Activated naive CD8-positive, alpha-beta T cell treated with anti-CD3 and anti-CD28 coated beads, Interleukin-2, amount 10 ng/mL, durations not matched to agents 7 days and 5 days (primary cell): ENCODE measurements at places on chromosomes 16 and 17. TPM values are rescaled to one million over a fixed set of nuclear protein-coding genes. Genes with fewer than 3 reads are reported as not detected.

CES3 gene
- total RNA-seq, result 4.8 TPM

MYH1 gene
- total RNA-seq, result not detected

SECTM1 gene
- 1.0 TPM for total RNA-seq

DNA sequence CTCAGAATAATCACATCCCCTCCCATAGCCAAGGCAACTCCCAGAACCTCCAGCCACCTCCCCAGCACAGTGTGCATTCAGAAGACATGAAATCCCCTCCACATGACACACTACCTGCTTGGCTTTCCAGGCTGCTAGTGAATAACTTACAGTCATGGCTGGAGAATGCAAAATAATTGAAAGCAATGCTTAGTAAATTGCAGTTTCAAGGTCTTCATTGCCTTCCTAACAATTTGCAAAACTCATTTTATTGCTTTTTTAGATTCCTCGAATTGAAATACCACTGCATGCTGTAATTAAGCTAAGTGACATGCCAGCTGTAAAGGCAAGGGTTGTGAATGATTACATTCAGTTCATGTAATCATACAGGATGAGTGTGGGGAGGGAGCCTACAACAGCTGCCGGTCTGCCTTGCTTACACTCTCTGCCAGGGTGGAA lies 29.0 kb upstream of the HOXB13 start:
- no peak overlapping the region for H3K4me3 ChIP-seq
- H3K4me1 ChIP-seq, result peaks cover 4% of the 10 kb centered on the region
- H3K27ac ChIP-seq, result no peak overlapping the region
- H3K27me3 ChIP-seq, result peaks cover 73% of the 10 kb centered on the region

DNA sequence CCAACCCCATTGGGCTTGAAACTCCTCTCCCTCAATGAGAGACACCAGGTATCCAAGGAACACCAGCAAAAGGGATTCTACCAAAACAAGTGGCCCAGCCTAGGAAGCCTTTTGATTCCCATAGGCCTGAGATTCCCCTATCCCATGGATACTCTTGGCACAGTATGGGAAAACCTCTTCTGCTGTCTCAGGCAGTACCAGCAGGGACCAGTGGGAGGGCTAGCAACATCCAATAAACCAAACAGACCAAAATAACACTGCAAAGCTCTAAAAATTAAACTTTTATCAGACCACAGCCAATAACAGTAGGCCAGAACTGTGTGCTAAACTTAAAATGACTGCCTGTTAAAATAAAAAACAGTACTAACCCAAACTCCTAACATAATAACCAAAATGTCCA lies 153.9 kb upstream of the CES5A start:
- no peaks in the 10 kb centered on the region for H3K4me1 ChIP-seq
- H3K27ac ChIP-seq, result no peak overlapping the region
- peaks cover 20% of the 10 kb centered on the region for H3K27me3 ChIP-seq
- no peak for DNase-seq
